ENCODE measurements at places on chromosomes 4 and X.

GRCh38 chr4:1871471-1872021 is 353 bp downstream of the NSD2 start:
- DNase-seq: peak; percentile 34

GRCh38 chr4:136337216-136337615 is 1195.1 kb downstream of the PCDH18 start:
- no peak for DNase-seq

GRCh38 chr4:27066591-27066990 is 205.9 kb downstream of the STIM2 start:
- DNase-seq: no peak

DNA sequence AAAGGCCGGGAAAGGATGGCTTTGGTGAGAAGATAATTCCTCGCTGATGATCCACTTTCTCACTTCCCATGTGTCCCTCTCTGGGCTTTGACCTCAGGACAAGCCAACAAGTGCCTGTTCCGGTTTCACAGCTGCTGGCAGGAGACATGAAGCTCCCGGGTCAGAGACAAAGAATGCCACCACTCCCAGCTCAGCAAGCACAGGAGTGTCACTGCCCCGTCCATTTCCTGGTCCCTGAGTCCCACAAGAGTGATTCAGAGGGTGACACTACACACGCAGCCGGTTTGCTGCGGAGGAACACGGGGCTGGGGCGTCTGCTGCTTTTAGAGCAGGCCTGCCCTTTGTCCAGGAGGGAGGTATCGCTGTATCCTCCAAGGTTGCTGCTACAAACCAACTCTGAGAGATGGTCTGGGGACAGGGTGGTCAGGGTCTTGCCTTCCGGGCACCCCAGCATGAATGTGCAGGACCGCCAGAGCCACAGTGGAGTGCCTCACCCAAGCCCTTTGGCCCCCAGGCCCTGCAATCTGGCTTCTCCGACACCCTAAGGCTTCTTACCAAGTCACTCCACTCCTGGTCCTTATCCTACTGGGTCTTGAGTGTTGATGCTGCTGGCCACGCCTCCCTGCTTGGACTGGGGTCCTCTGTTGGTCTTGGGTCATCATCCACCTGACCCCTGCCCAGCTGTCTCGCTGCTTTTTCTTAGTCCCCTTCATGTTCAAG is 49.5 kb downstream of the CPZ start:
- DNase-seq: no peak

DNA sequence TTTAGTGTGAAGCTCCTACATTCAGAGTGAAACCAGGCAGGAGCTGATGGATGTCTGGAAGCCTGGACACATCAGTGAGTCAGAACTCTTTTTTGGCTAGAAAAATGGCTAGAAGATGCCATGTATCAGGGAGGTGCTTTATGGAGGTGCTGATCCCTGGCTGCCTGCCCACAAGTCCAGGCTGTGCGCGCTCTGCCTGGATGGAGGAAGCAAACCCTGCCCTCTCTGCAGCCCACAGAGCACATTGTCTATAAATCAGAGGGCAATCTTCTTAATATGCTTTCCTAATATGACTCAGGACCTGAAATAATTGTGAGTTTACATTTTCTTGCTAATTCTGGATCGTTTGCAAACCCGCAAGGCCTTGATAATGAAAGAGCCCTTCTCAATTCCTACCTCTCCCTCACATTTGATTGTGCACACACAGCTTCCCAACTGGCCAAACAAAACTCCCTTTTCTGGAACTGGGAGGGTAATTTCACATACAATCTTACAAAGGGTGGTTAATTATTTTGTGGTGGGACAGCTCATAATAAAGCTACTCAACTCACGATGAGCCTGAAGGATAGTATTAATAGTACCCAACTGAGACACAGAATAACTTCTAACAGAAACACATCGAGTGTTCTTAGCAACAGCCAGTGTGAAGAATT is 11.7 kb downstream of the MFAP3L start:
- DNase-seq: peak; percentile 68

- no peak for DNase-seq
Measured at GRCh38 chr4:2077537-2078460, 18.7 kb downstream of the NAT8L start.

GRCh38 chrX:136354201-136354600 is 53.4 kb downstream of the ADGRG4 start:
- no peak for DNase-seq

- DNase-seq: no peak
Measured at GRCh38 chr4:174281901-174282300, 1.6 kb downstream of the FBXO8 start.

- peak; percentile 45 for DNase-seq
Measured at GRCh38 chrX:107537815-107538214, 88.4 kb downstream of the FRMPD3 start.

- peak; percentile 3 for DNase-seq
Measured at GRCh38 chrX:10387011-10387410, 230.2 kb downstream of the CLCN4 start.

DNA sequence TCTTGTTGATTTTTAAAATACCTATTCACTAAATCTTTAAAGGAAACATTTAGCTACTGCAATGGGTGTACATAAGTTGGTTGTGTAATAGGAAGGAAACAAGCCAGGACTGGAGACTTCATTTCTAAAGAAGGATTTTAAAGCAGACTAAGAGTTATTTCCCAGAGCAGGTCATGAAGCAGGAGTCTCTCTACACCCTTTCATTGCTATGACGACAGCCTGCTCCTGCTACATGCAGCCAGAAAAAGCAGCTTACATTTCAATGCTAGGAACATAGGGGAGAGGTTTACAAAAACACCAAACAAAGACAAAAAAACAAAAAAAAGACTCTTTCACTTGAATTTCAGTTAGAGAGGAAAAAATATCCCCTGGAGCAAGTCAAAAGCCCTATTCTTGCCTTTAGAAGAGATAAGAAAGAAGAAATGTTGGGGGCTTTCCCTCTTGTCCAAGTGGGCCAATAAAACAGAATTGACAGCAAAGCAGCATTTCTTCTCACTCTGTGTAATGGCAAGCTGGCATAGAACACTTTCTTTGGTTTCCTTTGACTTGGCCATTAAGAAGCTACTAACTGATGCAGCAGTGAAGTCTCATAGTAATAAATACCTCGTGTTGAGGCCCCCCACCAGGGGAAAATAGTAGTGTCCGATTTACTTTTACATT is 3.4 kb downstream of the SPARCL1 start:
- no peak for DNase-seq

- DNase-seq: no peak
Measured at GRCh38 chr4:68176904-68177303, 47.2 kb upstream of the TMPRSS11F start.

- peak; percentile 76 for DNase-seq
Measured at GRCh38 chr4:118373614-118374255, 20.9 kb upstream of the PRSS12 start.

DNA sequence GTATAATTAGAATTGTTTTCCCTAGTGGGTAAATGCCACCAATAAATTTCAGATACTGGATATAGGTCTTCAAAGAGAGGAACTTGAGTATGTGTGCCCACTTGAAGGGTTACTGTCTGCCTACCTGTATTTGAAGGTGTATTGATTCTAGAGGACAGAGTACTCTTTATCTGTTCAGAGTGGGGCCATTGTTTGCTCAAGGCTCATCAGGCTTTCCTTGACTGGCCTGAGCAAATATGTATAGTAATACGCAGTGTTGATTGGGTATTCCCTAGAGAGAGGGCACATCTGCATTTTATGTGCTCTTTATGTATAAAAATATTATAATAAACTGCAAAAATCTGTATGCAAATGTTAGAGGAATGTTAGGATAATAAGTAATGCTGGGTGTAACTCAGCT is 23.7 kb downstream of the RP2 start:
- no peak for DNase-seq

DNA sequence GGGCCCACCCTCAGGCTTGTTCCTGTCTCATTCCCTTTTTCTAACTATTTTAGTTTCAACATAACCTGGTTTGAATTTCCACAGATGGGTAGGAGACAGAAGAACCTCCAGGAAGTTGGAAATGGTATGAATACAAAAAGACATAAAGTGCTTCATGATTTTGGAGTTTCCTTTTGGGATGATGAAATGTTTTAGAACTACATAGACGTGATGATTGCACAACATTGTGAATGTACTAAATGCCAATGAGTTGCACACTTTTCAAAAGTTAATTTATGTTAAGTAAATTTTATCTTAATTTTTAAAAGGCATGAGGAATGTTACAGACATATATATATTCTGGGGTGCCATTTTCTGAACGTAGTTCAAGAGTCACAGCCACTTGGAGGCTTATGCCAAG is 41.1 kb upstream of the IBSP start:
- no peak for DNase-seq

DNA sequence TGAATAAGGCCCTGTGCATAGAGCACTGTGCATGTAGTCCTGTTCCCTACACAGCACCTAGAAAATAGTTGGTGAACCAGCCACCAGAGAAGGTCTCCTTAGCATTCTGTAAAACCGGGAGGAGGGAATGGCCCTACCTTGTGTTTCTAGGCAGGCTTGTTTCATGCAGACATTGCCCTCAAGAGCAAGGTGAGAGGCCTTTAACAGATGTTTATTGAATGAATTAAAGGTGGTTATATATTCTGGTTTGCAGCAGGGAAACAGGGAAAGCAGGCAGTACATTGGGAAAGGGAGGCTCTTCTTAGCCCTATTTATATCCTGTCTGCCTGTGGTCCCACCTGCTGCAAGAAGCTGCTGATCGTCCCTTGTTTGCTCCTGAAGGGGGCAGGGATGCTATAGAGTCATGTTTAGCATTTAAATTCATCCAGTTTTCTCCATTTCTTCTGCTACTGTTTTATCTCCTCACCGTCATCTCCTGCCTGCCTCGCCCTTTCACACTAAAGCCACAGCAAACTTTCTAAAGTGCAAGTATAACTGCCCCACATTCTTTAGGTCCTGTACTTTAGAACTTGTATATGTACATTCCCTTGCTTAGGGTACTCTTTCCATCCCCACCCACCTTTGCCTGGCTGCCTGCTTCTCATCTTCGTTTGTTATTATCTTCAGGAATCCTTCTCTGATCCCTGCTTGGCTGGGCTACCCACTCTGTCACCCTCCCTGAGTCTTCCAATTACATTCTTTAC is 60.3 kb downstream of the EGF start:
- no peak for DNase-seq

- DNase-seq: no peak
Measured at GRCh38 chr4:37528166-37528885, 157.8 kb downstream of the RELL1 start.

- no peak for DNase-seq
Measured at GRCh38 chr4:175414602-175415001, 397.5 kb downstream of the GPM6A start.

GRCh38 chr4:176238157-176238610 is 30.8 kb downstream of the ASB5 start:
- peak; percentile 82 for DNase-seq

GRCh38 chrX:93673056-93673868 is at the start of gene NAP1L3:
Gene NAP1L3 (minus strand): TSS chrX:93673578. CDS start chrX:93673304, 274 bp downstream.
- DNase-seq: peak; percentile 85

- peak; percentile 98 for DNase-seq
Measured at GRCh38 chr4:53563824-53564223, 27.5 kb downstream of the LNX1 start.

DNA sequence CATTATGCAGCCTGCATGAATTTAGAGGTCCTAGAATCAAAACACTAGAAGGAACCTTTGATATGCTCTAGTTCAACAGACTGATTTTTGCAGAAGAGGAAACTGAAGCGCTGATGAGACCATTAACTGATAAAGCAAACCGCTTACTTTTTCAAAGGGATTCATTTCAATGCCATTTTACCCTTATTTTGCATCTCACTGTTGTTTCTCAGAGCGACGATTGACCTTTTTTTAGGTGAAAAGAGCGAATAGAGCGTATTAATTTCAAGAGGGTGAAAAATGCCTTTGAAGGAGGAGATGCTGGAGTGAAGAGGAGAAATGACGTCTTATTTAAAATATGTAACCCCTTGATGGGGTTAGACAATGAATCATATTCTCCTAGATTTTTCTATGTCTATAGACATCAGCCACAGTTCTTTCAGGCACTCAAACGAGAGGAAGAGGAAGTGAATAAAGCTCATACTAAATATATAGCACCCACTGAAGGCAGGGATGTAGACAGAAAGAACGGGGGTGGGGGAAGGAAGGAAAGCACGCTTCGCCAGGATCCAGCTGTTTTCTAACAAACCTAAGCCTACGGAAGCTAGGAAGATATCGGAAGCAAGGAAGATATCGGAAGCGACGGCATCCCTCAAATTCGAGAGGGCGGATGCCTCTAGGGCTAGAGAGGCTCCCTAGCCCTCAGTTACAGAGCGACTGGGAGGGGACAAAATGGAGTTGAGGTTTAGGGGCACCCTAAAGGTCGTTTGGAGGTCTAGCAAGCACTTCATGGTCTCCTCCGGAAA is 848 bp downstream of the ACSL4 start:
- DNase-seq: peak; percentile 79

DNA sequence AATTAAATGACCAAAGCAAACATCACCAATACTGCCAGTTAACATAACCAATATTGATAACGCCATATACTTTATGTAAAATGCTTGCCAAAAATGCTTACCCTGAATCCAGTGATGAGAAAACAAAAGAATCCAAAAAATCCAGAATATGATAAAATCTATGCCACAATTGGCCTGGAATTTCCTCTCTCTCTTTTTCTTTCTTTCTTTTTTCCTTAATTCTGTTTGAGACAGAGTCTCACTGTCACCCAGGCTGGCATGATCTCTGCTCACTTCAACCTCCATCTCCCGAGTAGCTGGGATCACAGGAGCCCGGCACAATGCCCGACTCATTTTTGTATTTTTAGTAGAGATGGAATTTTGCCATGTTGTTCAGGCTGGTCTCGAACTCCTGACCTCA is 9.8 kb upstream of the SLC7A11 start:
- no peak for DNase-seq

DNA sequence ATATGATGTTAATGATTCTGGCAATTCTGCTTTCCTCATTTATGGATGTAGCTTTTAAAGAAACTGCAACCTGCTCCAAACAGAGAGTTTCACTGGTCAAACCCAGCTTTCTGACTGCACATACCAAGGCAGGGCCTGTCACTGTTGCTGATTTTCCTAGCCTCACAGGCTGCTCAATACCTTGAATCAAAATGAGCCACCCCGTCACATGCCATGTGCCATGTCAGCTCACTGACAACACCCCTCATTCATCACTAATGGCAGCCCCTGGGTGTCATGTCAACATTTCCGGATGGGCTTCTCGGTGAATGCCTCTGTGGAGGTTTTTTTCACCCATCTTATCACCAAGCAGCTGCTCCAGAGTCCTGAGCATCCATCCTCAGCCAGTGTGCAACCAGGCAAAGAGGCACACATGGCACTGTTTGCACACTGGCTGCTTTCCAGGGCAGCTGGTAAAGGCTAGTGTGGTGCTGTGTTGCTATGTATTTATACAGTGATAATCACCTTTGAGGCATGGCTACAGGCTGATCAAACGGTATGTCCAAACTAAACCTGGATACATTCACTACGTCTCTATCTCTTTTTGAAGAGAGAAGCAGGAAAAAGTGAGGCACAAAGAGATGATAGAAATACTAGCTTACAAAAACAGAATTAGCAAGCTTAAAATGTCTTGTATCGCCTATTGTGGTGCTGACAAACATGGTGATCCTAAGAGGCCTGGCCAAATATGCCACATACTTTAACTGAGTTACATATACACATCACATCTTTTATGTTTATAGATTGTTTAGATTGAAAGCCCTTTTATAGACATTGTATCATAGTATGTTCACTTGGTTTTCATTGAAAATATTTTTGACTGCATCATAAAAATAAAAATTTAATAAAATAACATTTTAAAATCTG is 94.6 kb upstream of the INPP4B start:
- DNase-seq: no peak
